Naive thymus-derived CD8-positive, alpha-beta T cell (primary cell): ENCODE measurements at places on chromosomes 6 and 20.

DNA sequence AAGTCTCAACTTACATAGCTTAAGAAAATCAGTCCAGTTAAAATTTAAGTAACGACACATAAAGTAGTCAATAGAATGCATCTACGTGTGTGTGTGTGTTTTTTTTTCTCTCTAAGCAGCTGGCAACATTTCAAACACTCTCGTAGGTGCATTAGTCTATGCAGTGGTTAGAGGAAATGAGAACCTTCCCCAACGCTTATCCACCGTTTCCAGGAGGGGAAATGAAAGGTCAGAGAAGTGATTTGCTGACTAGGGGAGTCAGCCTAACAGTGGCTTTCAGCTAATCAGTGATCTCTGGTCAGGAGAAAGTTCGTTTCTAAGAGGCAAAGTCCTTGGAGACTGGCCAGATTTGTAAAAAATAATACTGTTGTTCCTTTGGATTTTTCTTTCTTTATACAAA lies 806.6 kb downstream of the C6orf118 start:
- no peak for DNase-seq

DNA sequence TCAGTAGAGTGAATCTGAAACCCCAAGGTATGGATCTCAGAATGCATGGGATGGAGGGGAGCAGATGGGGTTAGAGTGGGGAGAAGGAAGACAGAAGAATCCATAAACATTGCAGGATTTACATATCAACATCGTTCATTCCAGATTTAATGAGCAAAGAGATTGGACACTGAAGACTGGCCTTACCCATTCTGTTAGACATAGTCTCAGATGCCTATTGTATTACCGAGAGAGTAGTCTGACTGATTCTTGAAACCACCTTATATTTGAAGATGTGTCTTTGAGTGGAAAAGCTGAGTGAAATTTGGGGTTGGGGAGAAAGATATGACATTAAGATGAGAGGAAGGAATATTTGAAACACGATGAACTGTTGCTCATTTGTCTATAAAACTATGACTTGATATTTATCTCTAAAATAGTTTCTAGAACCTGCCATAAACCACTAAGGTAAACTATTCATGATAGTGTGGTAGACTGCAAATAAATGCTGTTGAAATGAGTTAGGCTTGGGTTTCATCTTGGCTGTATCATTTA lies 5.7 kb downstream of the HLA-DRA start:
- no peak for DNase-seq

DNA sequence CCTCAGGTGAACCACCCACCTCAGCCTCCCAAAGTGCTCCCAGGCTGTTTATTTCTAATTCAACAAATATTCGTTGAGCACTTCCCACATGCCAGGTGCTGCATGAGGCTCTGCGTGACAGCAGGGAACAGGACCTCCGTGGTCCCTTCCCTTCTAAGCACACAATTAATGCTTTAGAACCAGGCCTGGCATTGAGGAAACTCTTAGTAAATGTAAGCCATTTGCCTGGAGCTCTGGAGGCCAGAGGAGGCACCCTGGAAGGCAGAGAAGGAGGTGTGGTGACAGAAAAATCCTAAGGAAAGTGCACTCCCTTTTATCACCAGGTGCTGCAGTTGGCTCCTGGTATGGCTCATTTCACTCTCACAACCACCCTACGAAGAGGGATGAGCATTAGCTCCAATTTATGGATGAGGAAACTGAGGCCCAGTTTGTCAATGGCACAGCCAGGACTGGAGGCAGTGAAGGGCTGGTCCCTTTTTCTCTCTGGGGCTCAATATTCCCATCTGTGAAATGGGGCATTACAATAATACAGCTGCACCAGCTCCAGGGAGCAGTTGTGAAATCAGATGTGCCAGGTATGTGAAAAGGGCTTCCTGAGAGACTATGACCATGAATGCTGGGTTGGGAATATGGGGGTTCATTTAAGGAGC lies 8.1 kb upstream of the ID1 start:
- DNase-seq = no peak

GRCh38 chr20:48288930-48289507 lies 503.7 kb upstream of the SULF2 start:
- DNase-seq = no peak

GRCh38 chr6:140360651-140361050 lies 986.2 kb upstream of the CITED2 start:
- no peak for DNase-seq
